ENCODE measurements at places on chromosomes 13 and 19. TPM values are rescaled to one million over a fixed set of nuclear protein-coding genes. Genes with fewer than 3 reads are reported as not detected.

VAV1 gene
- 0.23 TPM for total RNA-seq

CEP89 gene
- 8.1 TPM for total RNA-seq

CLEC17A gene
- total RNA-seq, result not detected

INSL3 gene
- total RNA-seq, result not detected

CABP5 gene
- not detected for total RNA-seq

OR4F17 gene
- not detected for total RNA-seq

NDFIP2 gene
- total RNA-seq, result 80.2 TPM

CGB1 gene
- not detected for total RNA-seq

CYP4F8 gene
- total RNA-seq, result not detected

MCF2L gene
- total RNA-seq, result 16.7 TPM

GPC6 gene
- 92.8 TPM for total RNA-seq

KLHL26 gene
- total RNA-seq, result 4.1 TPM
